AML-193 (cell line): ENCODE measurements at places on chromosomes 2 and 18.

GRCh38 chr2:184308706-184309105, 289.6 kb upstream of the ZNF804A start:
- DNase-seq, result no peak

- no peak for DNase-seq
These were observed 697 bp upstream of the SPATS2L start for GRCh38 chr2:200305797-200306195.

DNA sequence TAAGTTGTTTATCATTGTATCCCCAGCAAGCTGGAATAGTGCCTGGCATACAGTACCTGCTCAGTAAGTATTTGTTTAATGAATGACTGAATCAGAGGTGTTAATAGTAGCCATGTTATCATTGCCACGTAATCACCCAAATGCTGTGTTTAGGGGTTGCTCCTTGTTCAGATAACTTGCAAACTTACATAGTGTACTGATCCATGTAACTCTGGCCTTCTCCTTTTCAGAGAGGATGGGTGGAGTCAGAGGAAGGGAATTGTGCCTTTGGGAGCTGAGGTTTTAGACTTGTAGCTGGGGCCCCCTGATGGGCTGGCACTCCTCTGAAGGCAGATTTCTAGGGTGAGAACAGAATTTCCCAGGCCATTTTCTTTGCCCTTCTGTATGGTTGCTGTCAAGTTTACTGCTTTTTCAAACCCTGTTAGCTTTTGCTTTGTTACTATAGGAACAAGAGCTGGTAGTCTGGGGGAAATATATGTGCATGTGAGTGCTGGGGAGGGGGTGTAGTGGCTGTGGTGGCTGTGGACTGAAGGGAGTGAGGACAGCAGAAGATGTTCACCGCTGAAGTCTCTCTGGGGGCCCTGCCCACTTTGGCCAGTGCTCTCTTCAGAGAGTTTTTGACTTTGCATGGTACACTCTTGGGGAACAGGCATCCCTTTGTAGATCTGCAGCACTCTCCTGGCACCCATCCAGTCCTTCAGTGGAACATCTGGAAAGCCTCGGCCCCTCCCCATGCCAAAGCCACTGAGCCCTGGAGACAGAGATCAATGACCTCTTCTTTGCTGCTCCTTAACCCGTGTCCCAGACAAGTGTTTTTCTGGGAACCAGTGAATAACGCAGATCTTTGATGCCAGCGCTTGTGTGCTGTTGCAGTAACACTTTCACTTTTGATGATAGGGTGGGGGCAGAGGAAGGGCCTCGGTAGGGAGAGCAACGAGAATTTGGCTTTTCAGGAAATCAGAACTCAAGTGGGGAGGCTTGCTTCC, 209.0 kb downstream of the PRKCE start:
- no peak for DNase-seq

GRCh38 chr2:149422337-149422990, 92.1 kb downstream of the LYPD6 start:
- DNase-seq, result no peak

DNA sequence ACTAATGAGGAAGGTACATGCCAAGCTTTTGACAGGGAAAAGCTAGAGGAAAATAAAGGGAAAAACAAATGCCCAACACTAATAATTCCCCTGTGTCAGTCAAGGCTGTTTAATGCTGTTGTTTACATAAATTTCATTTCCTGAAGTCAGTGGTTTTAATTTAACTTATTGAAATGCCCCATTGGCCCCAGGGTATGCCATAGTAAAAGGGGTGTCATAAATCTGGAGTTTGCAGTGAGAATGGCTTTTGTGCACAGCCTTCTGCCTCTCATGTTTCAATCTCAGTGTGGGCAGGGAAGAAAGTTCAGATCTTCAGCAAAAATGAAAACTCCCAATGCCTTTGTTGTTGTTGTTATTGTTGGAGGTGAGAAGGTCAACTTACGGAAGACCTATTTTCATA, 550.1 kb upstream of the DCC start:
- no peak for DNase-seq
